ENCODE measurements at places on chromosomes 4 and X.

- DNase-seq = no peak
Observed at GRCh38 chr4:77022560-77023179, 53.1 kb downstream of the CCNI start.

- no peak for DNase-seq
Observed at GRCh38 chr4:84673475-84674240, 90.7 kb downstream of the CDS1 start.

- no peak for DNase-seq
Observed at GRCh38 chr4:125741825-125742452, 427.2 kb downstream of the FAT4 start.

DNA sequence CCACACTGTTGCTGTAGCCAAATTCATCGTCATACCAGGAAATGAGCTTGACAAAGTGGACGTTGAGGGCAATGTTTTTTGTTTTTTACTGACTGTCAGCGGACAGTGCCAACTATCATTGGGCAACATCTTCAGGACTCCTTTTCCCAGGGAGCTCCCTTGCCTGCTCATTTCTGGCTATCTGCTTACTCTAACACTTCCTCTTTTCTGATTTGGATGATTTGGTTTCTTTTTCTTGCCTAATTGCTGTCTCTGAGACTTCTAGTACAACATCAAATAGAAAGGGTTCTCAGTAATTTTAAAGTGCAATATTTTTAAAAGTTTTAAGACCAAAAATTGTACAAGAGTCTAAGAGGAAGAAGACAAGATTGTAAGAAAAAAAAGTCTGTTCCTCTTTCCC lies 92.0 kb upstream of the KLHL4 start:
- no peak for DNase-seq

GRCh38 chr4:120680647-120681228 lies 241.8 kb downstream of the PRDM5 start:
- no peak for DNase-seq

- no peak for DNase-seq
Observed at GRCh38 chrX:14235004-14235403, 205.3 kb upstream of the GEMIN8 start.

DNA sequence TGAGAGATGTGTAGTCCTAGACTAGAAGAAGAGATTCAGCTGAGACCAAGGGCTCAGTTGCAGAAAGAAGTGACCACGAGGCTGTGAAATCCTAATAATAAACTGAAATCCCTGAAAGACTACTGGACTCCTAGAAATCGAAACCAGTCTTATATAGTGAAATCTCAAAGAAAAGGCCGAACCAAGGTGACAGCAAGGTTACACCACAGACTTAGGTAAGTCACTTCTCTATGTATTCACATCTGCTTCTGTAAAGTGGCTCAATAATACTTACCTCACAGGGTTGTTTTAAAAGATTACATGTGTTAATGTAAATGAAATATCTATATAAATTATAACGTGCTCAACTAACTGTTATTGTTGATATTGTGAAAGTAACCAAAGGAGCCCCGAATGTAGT lies 60.3 kb downstream of the ARSJ start:
- no peak for DNase-seq

- no peak for DNase-seq
Observed at GRCh38 chr4:112736718-112737135, 99.8 kb downstream of the LARP7 start.

- no peak for DNase-seq
Observed at GRCh38 chr4:78529569-78530209, 21.9 kb upstream of the ANXA3 start.

DNA sequence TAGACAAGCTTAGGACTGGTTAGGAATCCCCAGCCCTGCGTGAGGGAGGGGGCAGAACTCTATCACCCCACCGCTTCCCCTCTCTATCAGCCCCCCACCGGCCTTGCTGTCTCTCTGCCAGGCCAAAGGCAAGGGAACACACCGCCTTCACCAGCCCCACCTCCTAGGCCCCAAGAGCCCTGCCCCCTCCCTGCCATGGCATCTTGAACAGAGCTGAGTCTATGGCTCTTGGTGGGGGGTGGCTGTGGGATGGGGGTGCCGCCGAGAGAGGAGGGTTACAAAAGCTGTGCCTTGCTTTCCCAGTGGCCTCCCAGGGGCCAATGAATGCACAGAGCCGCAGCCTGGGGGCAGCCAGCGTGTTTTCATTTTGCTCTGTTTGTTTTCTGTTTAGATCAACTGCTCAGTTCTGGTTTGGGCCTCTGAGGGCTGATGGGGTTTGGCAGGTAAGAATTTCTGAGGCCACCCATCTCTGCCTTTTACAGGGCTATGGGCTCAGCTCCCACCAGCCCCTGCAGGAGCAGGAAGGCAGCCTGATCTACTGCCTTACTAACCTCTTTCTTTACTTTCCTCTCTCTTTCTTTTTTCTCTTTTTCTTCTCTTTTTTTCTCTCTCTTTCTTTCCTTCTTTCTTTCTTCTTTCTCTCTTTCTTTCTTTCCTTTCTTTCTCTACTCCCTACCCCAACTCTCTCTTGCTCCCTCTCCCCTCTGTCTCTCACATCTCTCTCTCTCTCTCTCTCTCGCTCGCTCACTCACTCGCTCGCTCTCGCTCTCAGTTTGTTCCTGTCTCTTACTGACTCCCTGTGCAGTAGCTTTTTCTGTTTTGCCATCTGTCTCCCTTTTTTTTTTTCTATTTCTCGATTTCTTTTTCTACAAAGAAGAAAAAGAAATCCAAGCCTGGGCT lies 128.3 kb downstream of the PJA1 start:
- no peak for DNase-seq

GRCh38 chrX:16924631-16925480 lies 21.6 kb upstream of the REPS2 start:
- DNase-seq = no peak

GRCh38 chr4:6192245-6192644 lies 8.1 kb downstream of the JAKMIP1 start:
- no peak for DNase-seq

Data from stimulated activated CD8-positive, alpha-beta memory T cell treated with anti-CD3 and anti-CD28 coated beads, Interleukin-2, amount 100 ng/mL, for 1 hour (primary cell).